ENCODE measurements at places on chromosomes 1 and 21.

DNA sequence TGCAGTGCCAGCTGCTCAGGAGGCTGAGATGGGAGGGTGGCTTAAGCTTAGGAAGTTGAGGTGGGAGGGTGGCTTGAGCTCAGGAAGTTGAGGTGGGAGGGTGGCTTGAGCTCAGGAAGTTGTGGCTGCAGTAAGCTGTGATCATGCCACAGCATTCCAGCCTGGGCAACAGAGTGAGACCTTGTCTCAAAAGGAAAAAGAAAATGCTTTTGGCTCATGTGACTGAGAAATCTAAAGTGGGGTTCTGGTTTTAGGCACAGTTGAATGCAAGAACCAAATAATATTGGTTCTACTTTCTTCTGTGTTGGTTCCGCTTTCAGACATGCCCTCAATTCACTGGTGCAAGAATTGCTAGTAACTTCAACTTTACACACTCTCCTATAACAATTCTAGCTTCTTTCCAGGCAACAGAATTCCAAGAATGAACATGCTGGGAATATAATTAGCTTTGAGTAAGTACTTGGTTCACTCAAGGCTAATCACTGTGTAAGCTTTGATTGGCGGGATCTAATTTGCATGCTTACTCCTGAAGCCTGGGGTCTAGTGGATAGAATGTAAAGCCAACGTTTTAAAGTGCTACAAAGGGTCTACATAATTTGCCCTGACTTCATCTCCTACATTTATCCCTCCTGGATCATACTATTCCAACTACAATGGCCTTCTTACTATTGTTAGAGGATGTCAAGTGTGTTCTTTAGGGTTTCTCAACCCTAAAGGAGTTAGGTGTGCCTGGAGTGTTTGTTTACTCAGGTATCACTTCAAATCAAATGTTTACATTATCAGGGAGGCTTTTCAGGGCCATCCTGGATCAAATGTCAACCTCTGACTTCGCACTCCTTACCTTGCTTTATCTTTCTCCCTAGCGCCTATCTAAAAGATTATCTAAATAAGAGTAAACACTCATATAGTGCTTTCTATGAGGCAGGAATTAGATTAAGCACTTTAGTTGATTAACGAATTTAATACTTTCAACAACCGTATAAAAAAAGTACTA is 115.1 kb downstream of the SLC16A1 start:
- DNase-seq = no peak

GRCh38 chr1:160216301-160216700 is 11.1 kb downstream of the PEA15 start:
- no peak for DNase-seq

DNA sequence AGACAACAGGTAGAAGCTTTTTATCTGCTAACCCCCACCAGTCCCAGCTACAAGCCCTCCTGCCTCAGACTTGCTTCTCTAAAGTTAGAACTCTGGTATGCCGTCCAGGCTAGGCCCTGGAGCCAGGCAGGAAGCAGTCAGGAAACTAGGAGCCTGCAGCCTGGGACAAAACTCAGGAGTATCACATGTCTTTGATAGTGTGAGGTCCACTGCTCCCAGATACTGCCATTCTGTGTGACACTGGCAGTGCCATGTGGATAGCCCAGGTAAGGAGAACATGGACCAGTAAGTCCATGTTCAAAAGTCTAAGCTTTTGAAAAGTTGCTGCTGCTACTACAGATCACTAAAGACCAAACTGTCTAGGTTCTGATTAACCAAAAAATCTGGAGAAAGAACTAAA is 45.4 kb downstream of the NPHS2 start:
- DNase-seq = no peak

DNA sequence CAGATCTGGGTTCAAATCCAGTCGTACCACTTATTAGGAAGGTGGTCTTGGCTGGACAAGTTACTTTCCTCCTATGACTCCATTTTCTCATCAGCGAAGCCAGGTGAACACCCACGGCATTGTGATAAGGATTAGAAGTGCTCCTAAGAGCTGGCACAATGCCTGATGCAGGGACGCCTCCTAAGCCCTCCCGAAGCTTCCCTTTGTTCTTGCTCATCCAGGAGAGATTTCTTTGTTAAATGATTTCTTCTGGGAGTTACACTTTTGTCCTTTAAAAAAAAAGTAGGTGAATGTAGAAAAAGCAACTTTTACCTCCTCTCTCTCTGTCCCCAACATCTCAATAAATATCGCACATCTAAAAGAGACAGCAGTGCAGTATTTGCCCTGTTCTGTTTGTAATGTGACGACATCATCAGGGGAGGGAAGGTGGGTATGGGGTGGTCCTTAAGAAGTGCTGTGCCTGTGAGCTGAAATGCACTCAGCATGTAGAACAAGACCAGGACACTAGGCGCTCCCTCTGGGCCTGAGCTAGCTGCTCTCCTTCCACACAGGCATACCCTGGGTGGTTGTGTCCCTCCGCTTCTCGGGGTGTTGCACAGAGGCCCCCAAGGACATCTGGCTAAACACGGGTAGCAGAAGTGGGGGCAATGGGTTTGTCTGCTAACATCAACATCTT is 43.9 kb downstream of the SUSD4 start:
- no peak for DNase-seq

GRCh38 chr1:214452152-214452784 is 99.1 kb downstream of the PTPN14 start:
- no peak for DNase-seq

GRCh38 chr1:33637846-33638440 is 165.5 kb downstream of the ZSCAN20 start:
- DNase-seq = no peak

DNA sequence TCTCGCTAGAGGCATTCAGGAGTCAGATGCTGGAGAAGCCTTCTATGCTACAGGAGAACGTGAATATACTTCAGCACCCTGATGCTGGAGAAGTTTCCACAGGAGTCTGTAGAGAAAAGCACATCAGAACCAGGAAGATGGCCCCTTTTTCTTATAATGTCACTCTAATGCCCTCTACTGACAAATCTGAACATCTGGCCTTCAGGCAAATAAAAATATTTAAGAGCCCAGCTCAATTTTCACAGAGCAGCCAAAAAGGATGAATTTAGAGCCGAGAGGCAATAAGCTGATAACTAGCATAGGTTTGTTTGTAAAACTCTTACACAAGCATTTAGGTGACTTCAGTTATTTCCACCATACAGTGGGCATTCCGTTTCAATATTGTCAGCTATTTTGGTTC is 3.8 kb upstream of the RRP15 start:
- no peak for DNase-seq

All from HCEC 1CT (cell line).